Articular chondrocyte of knee joint (primary cell): ENCODE measurements at places on chromosomes 3 and 15. TPM values are rescaled to one million over a fixed set of nuclear protein-coding genes. Genes with fewer than 3 reads are reported as not detected.

SLC24A5 gene
- total RNA-seq: not detected in 2 replicates

ARIH1 gene
- total RNA-seq: 52.9 and 56.6 TPM in 2 replicates

STARD9 gene
- 4.5 and 4.7 TPM in 2 replicates for total RNA-seq

HESX1 gene
- total RNA-seq: 0.52 and 0.65 TPM in 2 replicates

CLN6 gene
- total RNA-seq: 13.0 and 15.4 TPM in 2 replicates

ZNF662 gene
- 5.2 and 8.5 TPM in 2 replicates for total RNA-seq

ZNF501 gene
- 6.9 and 9.5 TPM in 2 replicates for total RNA-seq

CLRN1 gene
- not detected in 2 replicates for total RNA-seq

MED12L gene
- 2.6 and 2.8 TPM in 2 replicates for total RNA-seq

EFHB gene
- total RNA-seq: 0.54 and 4.2 TPM in 2 replicates

ATP8B4 gene
- total RNA-seq: 6.7 and 9.8 TPM in 2 replicates

RBP2 gene
- not detected in 2 replicates for total RNA-seq

RETNLB gene
- total RNA-seq: not detected in 2 replicates

NOX5 gene
- total RNA-seq: 0.22 and 0.26 TPM in 2 replicates

VGLL3 gene
- 10.3 and 15.7 TPM in 2 replicates for total RNA-seq

CEMIP gene
- 1,480 and 1,735 TPM in 2 replicates for total RNA-seq

SLC28A1 gene
- total RNA-seq: not detected in 2 replicates

GREM1 gene
- total RNA-seq: 39.1 and 224 TPM in 2 replicates

MYO5C gene
- total RNA-seq: 0.52 and 1.2 TPM in 2 replicates

CELSR3 gene
- total RNA-seq: 1.3 and 1.4 TPM in 2 replicates

TMEM89 gene
- not detected in 2 replicates for total RNA-seq

CFAP100 gene
- not detected in 2 replicates for total RNA-seq

ITIH1 gene
- not detected in 2 replicates for total RNA-seq

ZWILCH gene
- total RNA-seq: 16.2 and 16.5 TPM in 2 replicates

CLDN11 gene
- total RNA-seq: 23.4 and 39.6 TPM in 2 replicates
